ENCODE measurements at places on chromosomes 11 and 22. TPM values are rescaled to one million over a fixed set of nuclear protein-coding genes. Genes with fewer than 3 reads are reported as not detected.

VWA5A gene
- 5.8 TPM for total RNA-seq

DNA sequence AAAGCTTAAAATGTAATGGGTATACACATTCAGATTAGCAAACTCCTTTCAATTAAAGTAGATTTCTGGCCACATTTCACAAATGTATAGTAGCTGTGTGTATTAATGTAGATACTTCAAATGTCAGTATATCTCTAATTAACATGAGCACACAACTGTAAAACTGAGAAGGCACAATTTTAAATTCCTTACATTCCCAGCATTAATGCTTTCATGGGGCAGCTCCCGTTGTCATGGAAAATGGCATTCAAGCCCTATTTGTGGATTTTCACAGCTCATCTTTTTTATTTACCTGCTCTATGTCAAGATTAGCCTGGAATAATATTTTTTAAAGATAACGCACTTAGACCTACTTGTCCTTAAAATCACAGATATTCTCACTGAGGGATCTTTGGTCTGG is 113.6 kb upstream of the SOX6 start:
- no peak for DNase-seq

DNA sequence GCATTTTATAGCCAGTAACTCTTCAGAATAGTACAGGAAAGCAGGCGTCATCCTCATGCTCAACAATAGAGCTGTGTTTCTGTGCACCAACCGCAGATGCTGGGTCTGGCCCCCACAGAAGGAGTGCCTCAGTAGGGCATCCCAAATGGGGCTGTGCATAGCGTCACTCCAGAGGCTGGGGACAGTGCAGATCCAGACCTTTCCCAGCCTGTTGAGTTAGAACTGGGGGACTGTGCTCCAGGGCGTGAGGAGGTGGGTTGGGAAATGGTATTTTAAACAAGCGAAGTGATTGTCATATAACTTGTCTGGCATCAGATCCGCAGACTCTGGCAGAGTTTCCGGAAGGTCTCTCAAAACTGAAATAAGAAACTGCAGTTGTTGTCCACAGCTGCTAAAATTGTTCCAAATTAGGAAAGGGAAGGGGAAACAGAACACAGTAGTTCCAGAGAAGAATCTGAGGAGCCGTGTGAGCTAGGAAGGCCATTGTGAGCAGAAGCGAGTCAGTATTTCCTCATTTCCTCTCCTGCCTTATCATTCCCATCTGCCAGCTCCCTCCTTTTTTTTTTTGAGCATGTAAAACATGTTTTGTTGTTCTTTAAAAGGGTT is 52.2 kb downstream of the JAM3 start:
- peak; percentile 38 for DNase-seq

DNA sequence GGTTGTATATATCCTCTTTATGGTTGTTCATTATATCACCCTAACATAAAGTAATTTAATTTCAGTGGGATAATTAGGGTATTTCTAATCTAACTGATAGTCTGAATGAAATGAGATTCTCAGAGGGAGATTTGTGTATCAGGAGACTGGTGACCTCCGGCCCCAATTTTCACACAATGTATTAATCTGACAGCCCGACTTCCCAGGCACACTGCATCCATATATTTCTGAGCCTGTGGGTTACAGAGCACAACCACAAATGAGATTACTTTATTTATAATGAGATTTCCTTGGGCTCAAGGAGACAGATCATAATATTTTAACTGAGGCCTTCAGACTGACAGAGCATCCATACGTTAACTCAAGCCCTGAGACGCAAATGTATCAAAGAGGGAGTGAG is 125.9 kb downstream of the RCN1 start:
- no peak for DNase-seq

DNA sequence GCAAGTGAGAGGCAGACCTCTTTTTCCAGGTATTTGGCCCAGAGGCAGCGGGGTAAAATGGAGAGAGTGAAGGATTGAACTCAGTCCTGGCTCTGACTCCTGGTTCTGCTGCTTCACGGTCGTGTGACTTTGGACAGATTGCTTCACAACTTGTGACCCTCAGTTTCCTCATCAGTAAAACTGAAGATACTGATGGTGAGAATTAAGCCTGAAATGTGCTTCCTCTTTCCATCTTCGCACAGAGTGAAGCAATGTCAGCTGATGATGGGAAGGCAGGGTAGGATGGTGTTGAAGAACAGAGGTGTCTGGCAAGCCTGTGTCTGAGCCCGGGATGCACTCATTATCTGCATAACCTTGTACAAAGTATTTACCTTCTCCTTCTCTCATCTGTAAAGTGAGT is 59.0 kb downstream of the UBASH3B start:
- no peak for DNase-seq

DNA sequence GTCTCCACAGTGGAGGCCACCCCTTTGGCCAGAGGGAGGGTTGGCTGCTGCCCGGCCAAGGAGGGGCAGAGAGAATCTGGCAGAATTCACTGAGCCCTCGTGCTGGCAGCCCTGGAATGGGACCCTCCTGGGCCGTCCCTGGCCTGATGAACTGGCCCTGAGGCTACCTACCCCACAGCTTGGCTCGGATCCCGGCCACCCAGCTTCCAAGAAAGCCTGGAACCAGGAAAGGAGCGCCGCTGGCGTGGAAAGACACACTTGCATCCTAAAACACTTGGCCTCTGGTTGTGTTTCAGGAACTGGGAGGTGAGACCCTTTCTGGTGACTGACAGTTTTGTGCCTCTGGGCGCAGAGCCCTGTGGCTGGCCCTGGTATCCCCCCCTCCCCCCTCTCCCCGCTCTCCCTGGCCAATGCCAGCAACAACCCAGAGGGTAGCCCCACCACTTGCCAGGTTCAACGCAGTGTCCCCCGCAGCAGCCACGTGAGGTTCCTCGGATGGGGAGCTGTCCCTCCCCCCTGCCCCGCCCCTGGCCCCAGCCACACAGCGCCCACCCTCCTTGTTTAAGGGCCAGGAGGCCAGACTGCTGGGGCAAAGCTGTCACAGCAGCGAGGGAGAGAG is 693 bp downstream of the NFAM1 start:
- no peak for DNase-seq

DNA sequence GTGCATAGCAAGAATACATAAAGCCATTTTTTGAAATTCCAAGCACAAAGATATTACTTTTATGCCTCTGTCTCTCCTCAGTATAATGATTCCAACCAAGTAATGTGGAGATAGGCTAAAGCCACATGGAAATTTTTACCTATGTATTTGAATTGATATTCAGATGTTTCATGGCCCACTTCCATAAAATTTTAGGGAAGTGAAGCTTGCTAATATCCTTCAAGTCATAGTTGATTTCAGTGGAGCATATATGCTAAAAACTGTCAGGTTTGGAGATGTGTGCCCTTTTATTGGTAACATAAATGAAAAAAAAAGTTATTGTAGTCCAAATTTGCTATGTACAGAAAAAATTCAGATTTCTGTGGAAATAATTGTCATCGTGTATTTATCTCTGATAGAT is 12.3 kb downstream of the MS4A4E start:
- no peak for DNase-seq
